NCI-H1092 (cell line): ENCODE measurements at places on chromosomes 7 and 10.
A peak's percentile ranks its signal among the peaks of the same experiment; 100 is the strongest.

DNA sequence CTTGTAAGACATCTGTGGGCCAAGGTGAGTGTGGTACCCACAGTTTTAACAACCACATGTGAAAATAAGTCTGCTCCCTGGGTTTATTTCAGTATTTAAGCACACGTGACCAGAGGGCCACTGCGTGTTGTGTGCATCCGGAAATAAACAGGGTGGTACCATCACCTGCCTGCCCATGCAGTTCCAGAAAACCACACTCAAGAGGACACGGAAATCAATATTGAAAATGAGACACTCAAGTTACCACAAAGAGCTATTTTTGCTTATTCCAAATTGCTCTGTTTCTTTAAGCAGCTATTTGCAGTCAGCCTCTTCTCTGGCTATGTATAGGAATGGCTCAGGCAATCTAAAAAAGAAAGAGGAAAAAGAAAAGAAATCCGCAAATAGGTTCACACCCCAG is 71.8 kb upstream of the LOXL4 start:
- no peak for DNase-seq

GRCh38 chr10:91357497-91357896 is 52.6 kb upstream of the HECTD2 start:
- DNase-seq = no peak

DNA sequence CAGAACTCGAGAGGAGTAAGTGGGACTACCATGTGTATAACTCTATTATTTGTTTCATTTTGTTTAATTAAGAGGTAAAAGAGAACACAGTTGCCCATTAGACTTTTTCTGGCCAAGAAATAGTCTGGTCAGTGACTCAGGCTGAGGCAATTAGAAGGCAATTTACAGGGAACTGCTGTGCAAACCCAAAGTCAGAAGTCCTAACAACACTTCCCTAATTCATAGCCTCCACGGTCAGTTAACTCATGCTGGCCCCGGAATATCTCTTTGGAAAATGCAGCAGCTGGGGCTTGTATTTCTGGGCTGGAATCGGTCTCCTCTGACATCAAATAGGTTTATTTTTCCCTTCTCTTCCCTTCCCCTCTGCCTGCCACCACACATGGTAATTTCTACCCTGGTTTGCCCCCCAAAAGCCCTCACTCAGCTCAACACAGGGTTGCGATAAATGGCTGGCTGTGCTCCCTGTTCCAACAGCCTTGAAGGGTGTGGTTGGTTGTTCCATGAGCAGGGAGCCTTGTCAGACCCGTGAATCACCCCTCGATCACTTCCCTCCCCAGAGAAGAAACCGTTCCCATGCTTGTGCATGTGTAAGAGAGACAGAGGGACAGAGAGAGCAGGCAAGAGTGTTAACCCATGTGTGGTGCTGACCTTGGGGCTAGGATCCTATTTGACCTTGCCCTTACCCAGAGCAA is 5.3 kb downstream of the SH3PXD2A start:
- no peak for DNase-seq

DNA sequence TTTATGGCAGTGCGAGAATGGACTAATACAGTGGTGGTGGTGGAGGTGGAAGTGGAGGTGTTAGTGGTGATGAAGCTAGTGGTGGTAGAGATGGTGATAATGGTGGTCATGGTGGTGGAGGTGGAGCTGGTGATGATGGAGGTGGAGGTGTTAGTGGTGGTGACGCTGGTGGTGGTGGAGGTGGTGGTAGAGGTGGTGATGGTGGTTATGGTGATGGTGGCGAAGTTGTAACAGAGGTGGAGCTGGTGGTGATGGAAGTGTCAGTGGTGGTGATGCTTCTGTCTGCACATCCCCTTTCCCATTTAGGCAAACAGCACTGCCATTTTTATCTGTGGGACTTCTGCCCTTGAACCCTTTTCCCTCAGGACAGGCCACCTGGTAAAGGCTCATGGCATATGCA is 7.4 kb upstream of the PTPRN2 start:
- DNase-seq = no peak

GRCh38 chr10:129955601-129956285 is 8.3 kb downstream of the EBF3 start:
- no peak for DNase-seq

- no peak for DNase-seq
These were observed 25.6 kb downstream of the GPER1 start for GRCh38 chr7:1113548-1113885.

GRCh38 chr7:26425655-26426054 is 134.0 kb downstream of the SNX10 start:
- no peak for DNase-seq

GRCh38 chr7:112789453-112789816 is 758 bp downstream of the TMEM168 start:
- DNase-seq = no peak

- DNase-seq = no peak
These were observed 10.2 kb upstream of the SDHAF3 start for GRCh38 chr7:97107192-97107800.

DNA sequence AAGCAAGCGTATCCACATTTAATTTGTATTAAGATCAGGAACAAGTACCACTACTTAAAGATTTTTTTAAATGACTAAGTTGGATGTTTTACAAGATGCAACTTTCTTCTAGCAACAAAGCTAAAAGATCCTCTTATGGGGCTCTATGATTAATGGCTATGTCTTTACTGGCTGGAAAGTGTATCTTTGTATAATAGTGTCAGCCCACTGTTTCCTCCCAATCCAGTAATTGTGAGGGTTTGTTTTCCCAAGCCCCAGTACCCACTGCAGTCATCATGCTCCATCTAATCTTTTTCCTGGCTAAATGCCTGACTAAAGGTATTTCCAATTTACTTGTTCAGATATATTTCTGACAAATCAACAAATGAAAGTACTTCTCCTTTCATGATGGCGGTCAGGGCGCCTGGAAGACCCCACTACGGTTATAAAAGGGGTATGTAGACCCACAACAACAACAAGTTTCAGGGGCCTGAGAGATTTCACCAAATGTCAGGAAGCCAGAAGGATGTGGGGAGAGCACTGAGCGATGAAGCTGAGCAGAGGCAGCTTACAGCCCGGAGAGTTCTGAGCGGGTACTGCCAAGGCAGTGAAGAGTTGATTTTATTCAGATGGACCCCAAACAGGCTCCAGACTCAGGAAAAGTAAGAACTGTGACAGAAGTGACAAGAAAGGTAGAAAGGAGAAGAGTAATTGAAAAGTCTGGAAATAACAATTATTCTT is 222.6 kb upstream of the KLF14 start:
- DNase-seq = no peak

DNA sequence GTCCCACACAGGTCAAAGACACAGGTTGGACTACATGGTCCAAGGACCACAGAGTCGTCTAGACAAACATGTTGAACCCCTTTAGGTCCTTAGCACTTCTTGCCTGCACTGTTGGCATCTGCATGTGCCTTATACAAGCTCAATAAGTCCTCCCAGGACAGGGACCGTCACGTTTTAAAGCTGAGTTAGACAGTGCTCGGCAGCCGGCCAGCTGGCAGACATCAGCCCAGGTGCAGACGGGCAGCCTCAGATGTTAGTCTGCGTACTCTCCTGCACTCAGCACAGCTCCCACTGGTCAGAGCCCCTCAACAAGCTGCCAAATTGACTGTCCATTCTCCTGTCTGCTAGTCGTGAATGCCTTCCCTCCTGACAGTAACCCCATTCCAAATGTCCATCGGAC is 34.9 kb downstream of the PARP12 start:
- no peak for DNase-seq

- DNase-seq = no peak
These were observed 82.7 kb downstream of the PLCE1 start for GRCh38 chr10:94076325-94076841.

- DNase-seq = no peak
These were observed 26.1 kb downstream of the IL2RA start for GRCh38 chr10:6035931-6036575.

- peak; percentile 67 for DNase-seq
These were observed 2.2 kb downstream of the TRIL start for GRCh38 chr7:28955718-28956607.

GRCh38 chr10:110413049-110413783 is 84.5 kb upstream of the DUSP5 start:
- DNase-seq = no peak

DNA sequence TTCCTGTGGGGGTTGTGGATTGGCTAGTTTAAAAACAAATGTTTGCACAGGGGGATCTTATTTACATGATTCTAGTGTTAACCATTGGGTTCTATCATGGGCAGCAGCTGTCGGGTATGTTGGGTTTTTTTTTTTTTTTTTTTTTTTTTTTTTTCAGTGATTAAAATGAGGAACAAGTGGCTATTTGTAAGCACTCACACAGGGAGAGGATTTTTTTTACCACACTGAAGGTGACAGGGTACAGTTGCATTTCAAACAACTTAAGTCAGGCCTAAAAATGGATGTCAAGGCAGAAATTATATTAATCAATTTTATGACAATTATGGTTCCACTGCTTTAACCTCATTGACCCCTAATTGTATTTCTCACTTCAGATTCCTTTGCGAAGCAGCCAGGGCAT is 92.8 kb downstream of the CD36 start:
- DNase-seq = no peak

DNA sequence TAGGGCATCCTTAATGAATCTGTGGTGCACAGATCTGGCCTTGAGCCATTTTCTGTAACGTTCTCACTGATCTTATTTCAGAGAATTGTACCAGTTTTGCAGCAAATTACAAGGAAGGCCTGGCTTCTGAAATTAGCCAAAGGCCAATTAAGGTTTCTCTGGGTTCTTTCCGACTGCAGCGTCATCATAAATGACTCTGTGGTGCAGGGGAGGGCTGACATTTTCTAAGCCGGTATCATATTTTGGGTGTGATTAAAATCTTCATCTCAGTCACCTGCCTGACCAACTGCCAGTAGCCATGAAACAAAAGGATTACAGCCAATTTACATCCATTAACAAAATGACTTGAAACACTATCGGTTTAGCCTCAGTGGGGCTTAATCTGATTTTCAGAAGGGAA is 363.7 kb downstream of the ADRA2A start:
- no peak for DNase-seq

GRCh38 chr7:77202481-77202976 is 2.9 kb upstream of the FGL2 start:
- no peak for DNase-seq

- DNase-seq = no peak
These were observed 84.5 kb downstream of the TACC2 start for GRCh38 chr10:122073508-122073907.

GRCh38 chr10:59077855-59078254 is 98.6 kb upstream of the PHYHIPL start:
- DNase-seq = no peak

GRCh38 chr10:73906524-73907447 is 4.1 kb upstream of the PLAU start:
- no peak for DNase-seq

- no peak for DNase-seq
These were observed 191.7 kb upstream of the IMMP2L start for GRCh38 chr7:111753968-111754367.

DNA sequence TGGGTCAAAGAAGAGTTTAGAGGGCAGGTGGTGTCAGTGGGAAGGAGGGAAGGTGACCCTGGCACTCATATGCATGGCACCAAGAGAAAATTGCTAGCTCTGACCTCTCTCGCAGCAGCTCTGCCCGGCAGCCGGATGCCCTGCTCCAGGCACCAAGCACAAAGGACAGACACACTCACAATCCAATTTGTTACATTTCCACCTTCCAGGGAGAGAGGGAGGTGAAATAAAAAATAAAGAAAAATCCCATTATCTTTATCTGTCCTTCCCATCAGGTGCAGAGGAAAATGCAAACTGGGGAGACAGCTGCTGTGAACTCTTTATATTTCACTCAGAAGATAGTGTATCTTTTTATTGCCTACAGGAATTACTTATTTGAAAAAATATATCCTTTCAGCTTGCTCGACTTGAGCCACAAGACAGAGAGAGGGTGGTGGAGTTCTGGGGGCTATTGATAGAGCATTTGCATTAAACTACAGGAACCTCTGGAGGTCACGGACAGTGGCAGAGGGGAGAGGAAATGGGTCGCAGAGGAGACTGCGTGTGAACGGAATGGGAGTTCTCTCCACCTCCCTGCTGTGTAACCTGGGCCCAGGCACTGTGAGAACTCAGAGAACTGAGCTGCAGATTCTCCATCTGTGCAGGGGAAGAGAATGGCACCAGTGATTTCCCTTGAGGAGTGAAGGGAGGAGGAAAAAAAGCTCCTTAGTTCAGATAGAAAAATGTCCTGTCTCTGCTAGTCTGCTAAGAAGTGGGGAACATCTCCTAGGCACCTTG is 421.4 kb downstream of the PLXNA4 start:
- DNase-seq = no peak

GRCh38 chr7:117871778-117872538 is 1.3 kb downstream of the CTTNBP2 start:
- DNase-seq = no peak

GRCh38 chr7:9657257-9657656 is 1223.8 kb downstream of the NXPH1 start:
- DNase-seq = no peak

GRCh38 chr7:156772725-156773124 is 120.3 kb downstream of the LMBR1 start:
- DNase-seq = no peak

DNA sequence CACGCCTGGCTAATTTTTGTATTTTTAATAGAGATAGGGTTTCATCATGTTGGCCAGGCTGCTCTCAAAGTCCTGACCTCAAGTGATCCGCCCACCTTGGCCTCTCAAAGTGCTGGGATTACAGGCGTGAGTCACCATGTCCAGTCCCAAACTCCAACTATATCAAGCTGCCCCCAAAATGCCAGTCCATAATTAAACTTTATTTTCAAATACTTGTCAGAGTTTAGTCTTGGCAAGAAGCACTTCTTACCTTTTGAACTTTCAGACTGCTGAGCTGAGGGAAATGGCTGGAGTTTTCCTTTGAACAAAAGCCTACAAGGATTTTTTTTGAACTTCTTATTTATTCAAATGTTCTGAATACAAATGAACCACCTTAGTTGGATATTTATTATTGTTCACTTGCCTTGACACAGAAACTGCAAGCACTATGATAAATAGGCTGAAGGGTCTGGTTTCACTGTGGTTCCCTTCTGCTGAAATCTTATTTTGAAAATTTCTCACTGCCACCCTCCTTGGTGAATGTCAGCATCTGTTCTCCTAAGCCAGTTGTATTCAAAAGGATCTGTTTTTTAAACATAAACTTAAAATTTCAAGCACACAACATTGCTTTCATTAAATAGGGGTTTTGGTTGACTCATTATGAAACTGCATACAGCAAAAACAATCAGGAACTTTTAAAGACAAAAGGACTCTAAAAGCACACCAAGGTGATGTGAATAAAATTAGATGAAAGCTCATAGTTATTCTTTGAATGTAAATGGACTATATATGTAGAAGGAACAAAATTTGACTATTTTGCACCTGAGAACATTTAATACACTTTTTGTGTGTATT is 101.7 kb upstream of the SLC26A5 start:
- DNase-seq = no peak

DNA sequence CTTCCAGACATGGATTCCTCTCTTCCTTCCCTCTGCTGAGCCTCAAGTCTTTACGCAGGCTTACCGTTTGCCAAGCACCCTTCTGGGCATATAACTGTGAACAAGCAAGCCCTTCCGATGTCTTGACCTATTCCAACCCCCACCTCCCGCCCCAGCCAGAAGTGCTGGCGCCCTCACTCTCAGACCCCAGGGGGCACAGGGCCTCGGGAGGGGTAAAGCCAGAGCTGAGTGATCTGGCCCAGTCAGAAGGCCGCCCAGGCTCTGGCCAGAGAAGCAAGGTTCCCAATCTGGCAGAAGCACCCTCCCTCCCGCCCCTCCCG is 1.2 kb downstream of the PRRT4 start:
- no peak for DNase-seq
